Hematopoietic multipotent progenitor cell (in vitro differentiated cells): ENCODE measurements at places on chromosomes 5 and 9.
A peak's percentile ranks its signal among the peaks of the same experiment; 100 is the strongest.

GRCh38 chr5:169474226-169474625 lies 109.3 kb upstream of the SPDL1 start:
- DNase-seq = no peak

- no peak for DNase-seq
These were observed 29.4 kb downstream of the HACD4 start for GRCh38 chr9:21002040-21002439.

GRCh38 chr5:1193591-1193985 lies 7.8 kb upstream of the SLC6A19 start:
- no peak for DNase-seq

DNA sequence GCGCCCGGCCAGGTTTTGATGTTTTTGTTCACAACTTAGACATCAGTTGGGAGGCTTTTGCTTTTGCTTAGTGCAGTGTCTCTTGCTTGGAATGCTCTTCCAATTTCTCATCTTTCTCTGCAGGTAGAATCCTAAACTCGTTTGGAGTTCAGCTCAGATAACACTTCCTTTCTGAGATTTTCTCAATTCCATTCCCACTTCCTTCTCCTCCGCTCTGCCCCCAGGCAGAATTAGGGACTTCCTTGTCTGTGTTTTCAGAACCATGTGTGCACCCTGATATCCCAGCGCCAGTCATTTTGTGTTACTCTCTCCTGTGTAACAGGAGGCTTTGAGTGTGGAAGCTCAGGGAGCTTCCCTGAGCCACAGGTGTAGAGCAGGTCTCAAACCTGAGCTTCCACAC lies 171.0 kb downstream of the INSYN2B start:
- no peak for DNase-seq

DNA sequence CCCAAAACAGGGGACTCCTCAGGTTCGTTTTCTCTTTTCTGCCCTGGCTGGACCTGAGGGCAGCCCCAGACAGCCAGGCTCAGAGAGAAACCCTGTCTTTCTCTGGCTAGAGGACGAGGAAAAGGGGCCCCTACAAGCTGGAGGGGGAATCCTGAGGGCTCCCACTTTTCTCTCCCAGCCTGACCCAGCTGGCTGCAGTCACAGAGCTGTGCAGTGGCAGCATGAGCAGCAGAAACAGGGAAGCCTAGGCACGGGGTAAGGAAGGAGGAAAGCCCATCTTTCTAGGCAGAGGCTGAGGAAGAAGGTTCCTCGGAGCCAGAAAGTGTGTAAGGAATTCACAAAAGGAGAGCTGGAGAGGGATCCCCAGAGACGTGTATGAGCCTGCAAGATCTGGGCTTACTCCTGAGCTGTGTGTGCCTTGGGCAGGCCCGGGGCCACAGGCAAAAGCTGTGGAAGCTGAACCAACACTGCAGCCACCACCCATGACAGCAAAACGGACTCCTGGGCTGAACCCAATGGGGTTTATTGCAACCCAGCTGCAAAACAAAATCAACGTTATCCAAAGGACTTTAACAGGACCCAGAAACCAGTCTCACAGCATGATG lies 16.2 kb downstream of the CAMSAP1 start:
- DNase-seq = no peak

- peak; percentile 66 for DNase-seq
These were observed 28.0 kb downstream of the TEX10 start for GRCh38 chr9:100324594-100325200.

DNA sequence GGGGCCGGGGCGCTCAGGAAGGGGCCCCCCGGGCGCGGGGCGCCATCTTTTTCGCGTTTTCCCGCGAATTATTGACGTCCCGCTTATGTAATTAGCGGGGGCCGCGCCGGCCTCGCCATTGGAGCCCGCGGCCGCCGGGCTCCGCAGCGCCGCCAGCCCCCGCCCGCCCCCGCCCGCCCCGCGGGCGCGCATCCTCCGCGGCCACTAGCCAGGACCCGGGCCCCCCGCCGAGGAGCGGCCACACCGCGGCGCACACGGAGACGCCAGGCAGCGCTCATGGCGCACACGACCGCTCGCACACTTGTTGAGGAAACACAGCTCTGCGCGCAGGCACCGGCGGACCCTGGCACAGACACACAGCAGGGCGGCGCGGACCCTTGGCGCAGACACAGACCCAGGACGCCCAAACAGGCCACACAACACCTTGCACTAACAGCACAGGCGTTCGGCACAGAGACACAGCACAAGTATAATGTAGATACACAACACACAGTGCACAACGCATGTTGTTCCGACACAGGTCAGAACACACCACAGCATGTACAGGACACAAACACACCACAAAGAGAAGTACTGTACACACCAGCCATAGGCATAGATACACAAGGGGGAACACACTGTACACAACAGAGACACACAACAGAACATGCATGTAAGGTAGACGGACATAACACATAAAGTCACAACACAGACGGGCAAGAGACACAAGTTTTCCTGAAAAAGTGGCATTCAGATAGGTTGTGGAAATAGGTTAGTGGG lies 467 bp upstream of the PHF19 start:
- DNase-seq = peak; percentile 72

DNA sequence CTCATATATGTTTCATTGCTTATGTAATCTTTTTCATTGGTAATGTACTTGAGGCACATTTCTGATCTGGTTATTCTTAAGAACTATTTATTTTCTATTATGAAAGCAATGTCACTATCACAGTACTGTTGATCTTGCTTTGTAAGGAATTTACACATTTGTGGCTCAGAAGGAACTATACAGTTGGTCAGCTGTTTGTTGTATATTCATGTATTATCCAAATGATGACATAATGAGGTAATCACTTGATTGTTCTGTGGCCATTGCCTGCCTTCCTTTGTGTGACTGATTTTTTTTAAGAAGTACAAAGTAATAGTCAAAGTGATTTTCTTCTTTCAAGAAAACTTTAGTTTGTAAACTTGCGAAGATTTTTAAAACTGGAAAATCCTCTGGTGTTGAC lies 399.9 kb downstream of the TMEM161B start:
- no peak for DNase-seq

DNA sequence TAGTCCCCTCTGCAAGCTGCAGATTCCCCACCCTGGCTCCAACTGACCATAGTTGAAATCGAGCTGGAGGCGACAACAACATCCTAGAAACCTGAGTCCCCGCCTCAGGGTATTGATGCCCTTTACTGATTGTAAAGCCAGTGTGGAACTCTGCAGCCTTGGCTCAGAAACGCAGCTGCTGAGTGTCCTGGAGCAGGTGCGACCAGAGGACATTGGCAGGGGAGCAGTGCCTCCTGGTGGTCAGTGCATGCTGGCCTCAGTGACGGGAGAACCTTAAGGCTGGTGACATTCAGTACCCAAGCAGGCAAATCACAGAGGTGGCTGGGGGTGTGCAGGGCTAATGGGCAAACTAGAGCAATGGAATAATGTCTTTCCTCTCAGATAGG lies 20.4 kb upstream of the ZNF354B start:
- DNase-seq = no peak

DNA sequence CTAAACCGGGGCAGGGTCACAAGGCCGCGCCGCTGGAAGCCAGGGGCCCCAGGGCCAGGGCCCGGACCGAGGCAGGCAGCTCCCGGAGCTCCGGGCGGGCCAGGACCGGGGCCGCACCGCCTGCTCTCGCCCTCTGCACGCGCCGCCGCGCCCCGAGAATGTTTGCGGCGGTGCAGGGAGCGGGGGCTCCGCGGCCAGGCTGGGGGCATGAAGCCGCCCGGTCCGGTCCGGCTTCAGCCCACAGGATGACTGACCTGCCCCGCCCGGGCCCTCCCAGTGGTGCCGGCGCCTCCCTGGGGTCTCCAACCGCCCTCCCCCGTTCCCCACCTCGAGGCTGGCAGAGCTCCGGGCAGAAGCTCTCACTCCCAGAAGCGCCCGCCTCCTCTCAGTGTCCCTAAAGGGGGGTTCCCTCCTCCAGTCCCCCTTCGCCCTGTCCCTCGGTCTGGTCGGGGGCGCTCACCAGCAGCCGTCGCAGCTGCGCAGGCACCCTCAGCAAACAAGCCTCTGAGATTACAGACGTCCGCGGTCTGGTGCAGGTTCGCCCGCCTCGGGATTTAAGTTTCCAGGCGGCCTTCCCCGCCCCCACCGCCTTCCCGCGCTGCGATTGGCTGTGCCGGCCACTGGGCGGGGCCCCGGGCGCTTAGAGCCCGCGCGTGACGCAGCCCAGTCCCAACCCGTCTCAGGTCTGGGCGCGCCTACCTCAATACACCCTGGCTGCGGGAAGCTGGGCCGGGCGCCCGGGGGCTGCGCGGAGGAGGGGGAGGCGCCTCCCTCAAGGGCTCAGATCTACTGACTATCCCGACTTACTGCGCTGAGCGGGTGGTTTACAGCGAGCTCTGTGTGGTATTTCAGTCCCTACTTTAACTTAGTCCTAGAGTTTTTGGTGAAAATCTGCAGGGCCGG lies at the start of gene CTSV:
Gene CTSV, minus strand, starts transcription at position 532 of the 903 bp plus-strand sequence. CDS start 1,099 bp downstream, outside the sequence.
- DNase-seq = peak; percentile 76

- no peak for DNase-seq
These were observed 25.2 kb downstream of the ANKRA2 start for GRCh38 chr5:73540192-73540591.

GRCh38 chr9:126474786-126475485 lies 138.8 kb upstream of the LMX1B start:
- DNase-seq = no peak

GRCh38 chr5:140383300-140383699 lies 18.3 kb upstream of the ANKHD1 start:
- no peak for DNase-seq

- no peak for DNase-seq
These were observed 383.7 kb downstream of the CAAP1 start for GRCh38 chr9:26508897-26509296.

- DNase-seq = no peak
These were observed 165.2 kb downstream of the FRMD3 start for GRCh38 chr9:83372957-83373356.

DNA sequence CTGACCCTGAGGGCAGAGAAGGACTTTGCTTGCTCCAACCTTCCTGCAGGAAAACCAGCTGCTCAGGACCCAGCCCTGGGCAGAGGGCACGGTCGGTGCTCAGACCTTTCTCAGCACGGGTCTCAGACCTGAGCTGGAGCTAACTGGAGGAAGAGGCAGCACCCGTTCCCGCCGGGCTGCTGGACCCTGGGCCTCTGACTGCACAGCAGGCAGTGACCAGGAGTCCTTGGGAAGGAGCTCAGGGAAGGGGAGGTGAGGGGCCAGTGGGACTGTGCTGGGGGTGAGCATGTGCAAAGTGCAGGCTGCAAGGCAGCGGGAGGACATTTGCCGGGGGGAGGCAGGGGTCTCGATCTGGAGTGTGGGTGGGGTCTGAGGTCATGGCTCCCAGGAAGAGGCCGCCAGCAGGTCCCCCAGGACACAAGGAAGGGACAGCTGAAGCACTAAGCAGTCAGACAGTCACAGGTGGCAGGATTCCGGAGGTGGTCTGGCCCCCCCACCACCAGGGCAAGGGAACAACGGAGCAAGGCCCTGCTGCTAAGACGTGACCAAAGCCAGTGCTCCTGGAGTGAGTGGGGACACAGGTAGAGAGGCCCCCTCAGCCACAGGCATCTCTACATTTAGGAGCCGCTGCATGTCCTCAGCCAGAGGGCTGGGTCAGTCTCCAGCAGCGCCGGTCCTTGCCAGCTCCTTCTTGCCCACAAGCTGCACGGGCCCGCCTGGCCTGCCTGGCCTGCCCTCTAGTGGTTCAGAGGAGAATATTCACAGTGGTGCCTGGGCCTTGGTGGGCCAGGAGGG lies 4.8 kb upstream of the DPM2 start:
- DNase-seq = no peak

- DNase-seq = no peak
These were observed 9.9 kb upstream of the SLC9A3 start for GRCh38 chr5:533955-534742.

DNA sequence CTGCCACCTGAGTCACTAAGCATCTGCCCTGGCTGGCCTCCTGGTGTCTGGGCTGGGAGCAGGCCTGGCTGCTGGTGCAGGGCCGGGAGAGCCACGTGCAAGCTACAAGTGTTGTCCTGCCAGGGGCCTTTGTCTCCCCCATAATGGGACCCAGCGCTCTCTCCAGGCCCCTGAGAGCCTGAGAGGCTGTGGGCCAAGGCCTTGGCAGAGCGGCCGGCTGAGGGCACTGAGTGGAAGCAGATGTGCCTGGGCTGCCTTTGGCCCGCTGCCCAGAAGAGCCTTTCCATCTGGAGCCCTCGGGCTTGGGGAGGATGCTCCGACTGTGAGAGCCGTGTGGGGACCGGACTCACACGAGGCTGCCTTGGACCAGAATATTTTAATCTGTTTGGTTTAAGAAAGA lies 185.5 kb downstream of the RGS3 start:
- no peak for DNase-seq

DNA sequence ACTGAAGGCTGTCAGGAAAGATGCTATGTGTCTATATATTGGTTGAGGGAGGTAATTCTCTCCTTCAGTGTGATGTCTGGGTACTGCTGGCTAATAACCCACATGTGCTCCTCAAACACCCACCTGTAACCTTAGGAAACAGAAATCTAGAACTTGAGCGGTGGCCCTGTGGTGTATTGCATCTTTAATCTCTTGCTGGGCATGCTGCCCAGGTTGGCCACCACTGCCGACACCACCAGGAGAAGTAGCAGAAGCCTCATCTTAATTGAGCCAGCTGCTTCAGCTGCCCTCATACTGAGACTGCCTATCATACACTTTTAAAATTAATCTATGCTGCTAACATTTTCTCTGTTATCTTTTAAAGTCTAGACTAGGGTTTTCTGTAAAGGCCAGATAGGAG lies 103.5 kb upstream of the C5orf63 start:
- DNase-seq = no peak

DNA sequence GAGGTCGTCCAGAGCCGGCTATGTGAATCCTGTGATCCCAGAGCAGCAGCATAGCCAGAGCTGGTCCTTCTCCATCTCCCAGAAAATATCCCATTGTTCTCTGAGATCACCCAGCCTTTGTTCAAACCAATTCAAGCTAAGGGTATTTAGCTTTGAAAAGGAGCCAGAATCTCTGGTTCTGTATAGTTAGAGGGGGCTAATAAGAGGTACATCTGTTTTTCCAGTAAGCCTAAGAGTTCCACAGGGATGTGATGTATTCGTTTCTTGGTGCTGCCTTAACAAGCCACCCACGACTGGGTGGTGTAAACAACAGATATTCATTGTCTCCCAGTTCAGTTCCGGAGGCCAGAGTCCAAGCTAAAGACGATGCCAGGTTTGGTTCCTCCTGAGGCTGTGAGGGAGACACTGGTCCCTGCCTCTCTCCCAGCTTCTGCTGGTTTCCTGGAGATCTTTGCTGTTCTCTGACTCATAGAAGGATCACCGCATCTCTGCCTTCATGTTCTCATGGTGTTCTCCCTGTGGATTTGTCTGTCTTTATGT lies 344.8 kb downstream of the MTRR start:
- DNase-seq = no peak
